H1 (cell line): ENCODE measurements at places on chromosomes 6 and 20. TPM values are rescaled to one million over a fixed set of nuclear protein-coding genes. Genes with fewer than 3 reads are reported as not detected.

Gene C6orf132
- total RNA-seq: 62.2 and 64.0 TPM in 2 replicates

Gene KCNK5
- total RNA-seq: 42.2 and 44.3 TPM in 2 replicates

Gene PHF10
- 50.0 and 51.1 TPM in 2 replicates for total RNA-seq

Gene TRDN
- total RNA-seq: 37.5 and 41.6 TPM in 2 replicates

Gene CST3
- total RNA-seq: 53.2 and 58.1 TPM in 2 replicates

Gene MROH8
- 0.48 and 0.50 TPM in 2 replicates for total RNA-seq

Gene GID8
- 72.9 and 73.1 TPM in 2 replicates for total RNA-seq

Gene CGA
- not detected in 2 replicates for total RNA-seq

Gene ITCH
- total RNA-seq: 39.2 and 45.2 TPM in 2 replicates

Gene HAO1
- total RNA-seq: not detected in 2 replicates

DNA sequence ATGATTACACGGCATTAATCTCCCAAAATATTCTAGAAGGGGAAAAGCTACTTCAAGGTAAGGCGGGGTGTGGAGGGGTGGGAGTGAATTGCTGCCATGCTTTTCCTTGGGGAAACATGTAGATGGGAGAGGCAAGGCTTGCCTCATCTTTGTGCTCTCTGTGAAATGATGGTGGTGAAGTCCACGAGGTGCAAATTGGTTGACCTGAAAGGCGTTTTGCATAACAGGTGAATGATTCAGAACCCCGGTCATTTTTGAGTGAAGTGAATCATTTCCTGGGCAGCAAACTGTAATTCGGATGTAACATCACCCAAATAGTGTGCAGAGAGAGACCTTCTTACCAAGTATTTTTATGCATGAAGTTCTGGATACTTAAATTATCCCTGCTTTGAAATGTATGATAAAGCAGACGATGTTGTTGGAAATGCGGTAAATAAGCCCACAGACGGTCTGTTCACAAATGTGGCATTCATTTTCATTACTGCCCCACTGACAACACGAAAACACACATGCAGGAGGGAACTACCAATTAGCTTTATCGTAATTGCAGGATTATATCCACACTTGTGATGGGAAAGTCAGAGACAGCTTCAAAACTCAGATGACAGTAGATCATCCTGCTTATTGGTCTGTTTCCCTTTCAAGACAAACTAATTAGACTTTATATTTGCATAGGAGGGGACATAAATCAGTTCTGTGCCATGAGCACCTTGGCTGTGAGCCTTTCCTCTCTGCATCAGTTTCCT lies 3.0 kb downstream of the CDH4 start:
- no peak overlapping the region for H3K4me3 ChIP-seq
- DNase-seq: no peak
- H3K36me3 ChIP-seq: no peaks in the 10 kb centered on the region

DNA sequence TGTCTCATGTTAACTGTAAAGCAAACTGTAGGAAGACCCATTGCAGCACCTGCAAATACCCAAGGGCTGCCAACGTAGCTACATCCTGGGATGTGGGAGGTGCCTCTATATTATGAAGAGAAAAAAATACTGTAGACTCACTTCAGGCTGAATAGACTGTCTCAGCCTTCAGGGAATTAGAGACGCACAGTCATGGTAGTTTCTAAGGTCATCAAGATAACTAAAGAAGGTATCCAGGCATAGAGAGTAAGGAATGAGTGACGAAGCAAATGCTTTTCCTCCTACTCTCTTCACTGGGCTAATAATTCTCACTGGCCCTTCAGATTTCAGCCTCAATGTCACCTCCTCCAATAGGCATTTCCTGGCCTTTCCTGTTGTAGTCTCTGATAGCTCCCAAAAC lies 121.6 kb upstream of the ECI2 start:
- no peaks in the 10 kb centered on the region for H3K4me1 ChIP-seq
- H3K4me3 ChIP-seq: no peak overlapping the region
- no peaks in the 10 kb centered on the region for H3K27me3 ChIP-seq
